Activated CD4-positive, alpha-beta T cell treated with anti-CD3 and anti-CD28 coated beads, Interleukin-2, amount 50 U/mL, for 1 hour (primary cell): ENCODE measurements at places on chromosomes 5 and 9.

DNA sequence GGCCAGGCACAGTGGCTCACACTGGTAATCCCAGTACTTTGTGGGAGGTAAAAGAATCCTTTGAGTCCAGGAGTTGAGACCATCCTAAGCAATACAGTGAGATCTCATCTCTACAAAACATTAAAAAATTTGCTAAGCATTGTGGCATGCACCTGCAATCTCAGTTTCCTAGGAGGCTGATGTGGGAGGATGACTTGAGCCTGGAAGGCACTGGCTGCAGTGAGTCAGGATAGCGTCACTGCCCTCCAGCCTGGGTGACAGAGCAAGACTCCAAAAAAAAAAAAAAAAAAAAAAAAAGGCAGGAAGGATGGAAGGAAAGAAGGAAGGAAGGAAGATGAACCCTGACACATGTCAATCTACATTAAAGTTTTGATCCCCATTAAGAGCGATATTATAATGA is 1452.2 kb upstream of the ACO1 start:
- no peak for DNase-seq

GRCh38 chr9:121285835-121286687 is 18.1 kb downstream of the GSN start:
- no peak for DNase-seq

GRCh38 chr9:136570916-136571315 is 25.1 kb upstream of the NOTCH1 start:
- DNase-seq = no peak

- DNase-seq = peak; percentile 45
Observed at GRCh38 chr9:34375901-34376595, 650 bp downstream of the MYORG start.

DNA sequence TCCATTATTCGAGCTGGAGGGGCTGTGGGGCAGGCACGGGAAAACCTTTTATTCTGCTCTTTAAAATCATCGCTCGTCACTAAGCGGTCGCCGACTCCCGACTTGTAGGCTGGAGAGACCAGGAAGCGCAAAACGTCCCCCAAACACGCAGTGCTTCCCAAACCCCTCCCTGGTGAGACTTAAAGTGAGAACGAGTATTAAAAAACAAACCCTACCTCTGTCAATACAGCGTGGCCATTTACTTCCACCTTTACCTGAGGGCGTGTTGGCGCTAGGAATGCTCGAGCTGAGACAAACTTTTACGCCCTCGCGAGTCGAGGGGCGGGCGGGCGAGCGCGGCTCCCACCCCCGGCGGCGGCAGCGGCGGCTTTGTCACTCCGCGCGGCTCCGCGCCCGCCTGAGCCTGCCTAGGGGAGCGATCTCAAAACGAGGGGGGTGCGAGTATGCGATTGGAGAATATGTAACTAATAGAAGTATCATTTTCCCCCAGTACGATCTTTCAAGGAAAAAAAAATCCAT is at the start of gene NR2F1-AS1:
NR2F1-AS1 (minus strand) TSS at position 293 of the 519 bp plus-strand sequence.
- no peak for DNase-seq

- DNase-seq = no peak
Observed at GRCh38 chr5:95471487-95471886, 80.3 kb downstream of the FAM81B start.

GRCh38 chr5:168314735-168315411 is 23.4 kb downstream of the WWC1 start:
- no peak for DNase-seq

DNA sequence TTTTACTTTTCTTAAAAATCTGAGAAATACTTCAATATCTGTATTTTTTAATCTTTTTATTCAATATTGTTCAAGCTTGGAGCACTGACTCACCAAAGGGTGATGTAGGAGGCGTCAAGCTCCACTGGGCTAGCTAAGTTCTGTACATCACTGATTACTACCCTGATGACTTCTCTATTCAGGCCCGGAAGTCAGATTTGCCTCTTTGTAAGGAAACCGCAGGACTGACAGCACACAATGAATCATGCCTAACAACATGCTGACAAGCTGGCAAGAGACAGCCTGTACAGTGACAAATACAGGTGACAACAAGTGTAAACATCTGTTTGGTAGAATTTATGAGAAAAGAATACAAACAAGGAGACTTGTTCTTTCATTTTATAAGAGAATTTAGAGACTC is 627.9 kb upstream of the RORB start:
- DNase-seq = no peak

DNA sequence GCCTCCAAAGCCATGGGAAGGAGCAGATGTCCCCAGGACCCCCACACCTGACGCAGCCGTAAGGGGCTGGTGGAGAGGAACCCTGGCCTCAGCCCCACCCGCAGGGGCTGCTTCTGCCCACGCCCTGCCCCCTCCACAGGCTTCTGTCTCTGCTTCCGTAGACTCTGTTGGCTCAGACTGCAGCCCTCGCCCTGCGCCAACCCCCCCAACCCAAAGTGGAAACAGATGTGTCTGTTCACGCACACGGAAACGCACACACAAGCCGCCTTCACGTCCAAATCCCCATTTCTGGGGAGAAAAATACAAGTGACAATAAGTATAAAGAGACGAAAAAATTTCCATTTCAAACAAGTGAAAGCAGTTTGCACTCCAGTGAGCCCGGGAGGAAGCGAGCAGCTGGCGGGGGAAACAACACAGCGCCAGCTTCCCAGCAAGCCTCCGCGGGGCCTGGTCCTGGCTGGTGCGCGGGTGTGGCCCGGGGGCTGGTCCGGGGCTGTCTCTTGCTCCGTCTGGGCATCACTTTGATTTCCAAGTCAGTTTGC is 32.6 kb upstream of the RXRA start:
- DNase-seq = no peak

DNA sequence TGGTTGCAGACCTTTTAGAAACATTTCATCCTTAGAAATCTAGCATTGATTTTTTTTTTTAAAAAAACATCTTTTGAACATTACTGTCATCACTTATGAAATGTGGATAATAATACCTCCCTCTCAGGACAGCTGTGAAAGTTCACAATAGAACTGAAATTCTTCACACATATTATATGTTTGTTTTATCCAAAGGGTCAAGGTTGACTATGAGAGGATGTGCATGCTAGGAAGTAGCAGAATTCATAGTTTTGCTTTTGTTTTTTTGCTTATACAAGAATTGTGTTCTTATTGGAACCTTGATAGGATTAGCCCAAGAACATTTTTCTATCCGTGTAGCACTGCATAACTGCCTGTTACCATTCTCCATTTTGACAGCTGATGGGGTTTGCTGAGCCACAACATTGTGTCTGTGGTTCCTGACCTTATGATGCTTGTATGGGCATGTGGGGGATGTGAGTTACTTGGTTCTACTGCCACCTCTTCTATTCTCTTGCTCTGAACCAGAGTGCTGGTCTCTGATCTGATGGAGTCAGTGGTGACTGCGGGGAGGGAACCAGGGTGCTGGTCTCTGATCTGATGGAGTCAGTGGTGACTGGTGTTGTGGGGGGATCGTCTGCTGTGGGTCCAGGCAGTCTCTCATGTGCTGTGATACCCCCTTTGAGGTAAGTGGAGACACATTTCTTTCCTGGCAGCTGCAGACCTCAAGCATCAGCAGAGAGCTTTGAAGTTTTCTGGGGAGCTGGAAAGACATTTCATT is 27.1 kb upstream of the ACTBL2 start:
- DNase-seq = no peak

DNA sequence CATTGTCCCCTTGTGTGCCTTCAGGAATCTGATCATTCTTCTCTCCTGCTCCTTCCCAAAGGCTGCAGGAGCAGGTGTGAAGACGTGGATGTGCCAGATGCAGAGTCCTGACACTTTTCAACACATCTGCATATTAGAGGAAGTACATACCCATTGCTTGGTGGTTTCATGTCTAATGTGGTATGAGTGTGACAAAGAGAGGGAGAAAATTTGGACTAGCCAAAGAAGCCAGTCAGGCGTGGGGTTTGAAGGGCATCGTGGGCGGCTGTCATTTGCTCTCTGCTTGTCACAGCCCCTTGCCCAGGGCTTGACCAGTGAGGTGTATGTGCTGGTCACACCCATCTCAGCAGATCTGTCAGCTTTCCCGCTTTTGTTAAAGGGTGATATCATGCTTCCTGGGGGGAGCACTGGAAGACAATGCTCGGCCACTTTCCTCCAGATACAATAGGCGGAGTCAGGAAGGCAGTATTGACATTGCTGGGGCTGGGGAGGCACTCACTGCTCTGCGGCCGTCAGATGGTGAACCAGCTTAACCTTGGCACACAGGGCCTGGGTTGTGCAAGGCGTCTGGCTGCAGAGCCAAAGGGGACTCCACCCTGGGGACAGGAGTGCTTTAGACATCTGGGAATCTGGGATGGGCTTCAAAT is 8.6 kb downstream of the TEK start:
- DNase-seq = no peak
